Purkinje cell (primary cell): ENCODE measurements at places on chromosomes 3 and 15. TPM values are rescaled to one million over a fixed set of nuclear protein-coding genes. Genes with fewer than 3 reads are reported as not detected.

The SCN11A gene
- 0.66 and 0.69 TPM in 2 replicates for polyA plus RNA-seq

The TM4SF4 gene
- polyA plus RNA-seq: not detected in 2 replicates

The SPATA12 gene
- polyA plus RNA-seq: not detected in 2 replicates

The ZNF385D gene
- 179 and 191 TPM in 2 replicates for polyA plus RNA-seq
